ENCODE measurements at places on chromosomes 7 and 10.

- no peak for DNase-seq
Observed at GRCh38 chr7:148973256-148973655, 55.0 kb downstream of the PDIA4 start.

DNA sequence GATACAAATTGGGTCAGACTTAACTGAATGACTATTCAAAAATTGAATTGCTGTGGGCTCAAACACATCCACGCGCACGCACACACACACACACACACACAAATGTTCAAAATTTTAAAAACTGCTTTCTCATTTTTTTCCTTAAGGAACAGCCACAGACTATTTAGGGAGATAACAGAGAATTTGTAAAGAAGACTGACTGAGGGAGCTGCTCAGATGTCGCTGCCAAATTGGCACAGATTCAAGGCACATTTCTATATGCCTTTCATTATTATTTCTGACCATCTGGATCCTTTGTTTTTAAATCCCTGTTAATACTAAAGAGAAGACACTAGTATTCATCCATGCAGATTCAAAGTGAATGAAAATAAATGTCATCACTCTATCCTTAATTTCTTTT, 154.8 kb downstream of the DGKB start:
- no peak for DNase-seq

GRCh38 chr10:110067960-110068770, 60.4 kb downstream of the ADD3 start:
- DNase-seq, result no peak

GRCh38 chr10:110415809-110416208, 81.9 kb upstream of the DUSP5 start:
- no peak for DNase-seq

DNA sequence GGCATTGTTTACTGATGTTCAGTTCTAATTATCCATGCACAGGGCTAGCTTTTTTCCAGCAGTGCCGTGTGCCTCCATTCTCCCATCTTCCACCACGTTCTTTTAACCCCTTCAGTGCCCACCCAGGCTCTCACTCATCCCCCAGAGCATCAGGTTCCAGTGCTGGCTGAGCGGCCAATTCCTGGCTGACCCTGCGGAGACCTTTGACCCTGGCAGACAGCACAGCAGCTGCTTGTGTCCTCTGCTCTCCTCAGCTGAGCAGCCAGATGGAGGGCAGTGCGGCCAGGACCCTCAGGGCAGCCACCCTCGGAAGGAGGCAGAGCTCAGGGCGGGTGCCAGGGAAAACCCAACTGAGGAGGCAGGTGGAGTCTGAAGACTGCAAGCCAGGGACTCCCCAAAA, 48.4 kb downstream of the ZNF503 start:
- no peak for DNase-seq

DNA sequence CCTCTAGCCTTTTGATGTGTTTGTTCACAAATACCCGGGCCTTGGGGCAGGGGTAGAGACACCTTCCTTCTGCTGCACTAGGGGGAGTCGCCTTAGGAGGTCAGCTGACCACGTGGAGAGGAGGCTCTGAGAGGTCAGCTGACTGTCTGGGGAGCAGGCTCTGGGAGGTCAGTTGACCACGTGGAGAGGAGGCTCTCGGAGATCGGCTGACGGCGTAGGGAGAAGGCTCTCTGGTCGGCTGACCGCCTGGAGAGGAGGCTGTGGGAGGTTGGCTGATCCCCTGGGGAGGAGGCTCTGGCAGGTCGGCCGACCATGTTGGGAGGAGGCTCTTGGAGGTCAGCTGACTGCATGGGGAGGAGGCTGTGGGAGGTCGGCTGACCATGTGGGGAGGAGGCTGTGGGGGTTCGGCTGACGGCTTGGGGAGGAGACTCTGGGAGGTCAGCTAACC, 59.6 kb upstream of the LYZL1 start:
- no peak for DNase-seq

DNA sequence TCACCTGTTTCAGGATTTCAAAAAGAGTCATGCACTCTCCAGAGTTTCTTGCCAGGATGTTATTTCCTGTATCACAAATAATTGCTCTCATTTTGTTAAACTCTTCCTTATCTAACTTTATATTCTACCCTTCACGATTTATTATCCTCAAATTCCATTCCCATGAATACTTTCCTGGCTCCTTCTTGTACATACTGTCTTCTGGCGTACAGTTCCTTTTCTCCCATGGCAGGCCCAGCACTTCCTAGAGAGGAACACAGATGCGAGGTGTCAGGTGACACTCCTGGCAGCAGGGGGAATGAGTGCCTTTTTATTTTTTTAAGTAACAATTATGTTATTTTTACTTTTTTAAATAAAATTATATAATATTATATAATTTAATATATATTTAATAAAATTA, 411.9 kb downstream of the TFEC start:
- DNase-seq, result no peak

DNA sequence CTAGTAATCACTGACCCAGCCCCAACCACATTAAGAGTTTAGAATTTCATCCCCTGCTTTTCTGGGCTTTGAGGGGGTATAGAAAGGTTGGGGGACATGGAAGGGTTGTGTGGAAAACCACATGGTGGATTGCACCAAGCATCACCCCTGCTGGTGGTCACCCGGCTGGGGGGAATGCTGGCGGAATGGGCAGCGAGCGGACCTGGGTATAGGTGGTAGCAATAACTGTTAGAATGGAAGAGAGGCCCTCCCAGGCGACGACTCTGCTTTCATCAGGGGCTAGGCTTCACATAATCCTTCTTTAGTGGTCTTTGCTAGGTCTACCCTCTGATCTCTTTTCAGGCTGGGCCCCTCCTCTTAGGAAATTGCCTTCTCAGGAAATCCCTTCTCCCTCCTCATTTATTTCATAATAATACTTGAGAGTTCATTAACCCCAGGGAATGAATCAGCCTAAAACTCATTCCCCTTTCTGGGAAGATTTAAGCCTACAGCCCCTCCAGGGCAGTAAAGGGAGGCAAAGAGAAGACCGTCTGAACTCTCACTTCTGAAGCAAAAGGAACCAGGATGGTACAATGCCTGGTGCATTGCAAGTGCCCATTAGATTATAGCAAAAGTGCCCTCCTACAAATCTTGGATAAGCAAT, 90.7 kb upstream of the LEP start:
- DNase-seq, result no peak

DNA sequence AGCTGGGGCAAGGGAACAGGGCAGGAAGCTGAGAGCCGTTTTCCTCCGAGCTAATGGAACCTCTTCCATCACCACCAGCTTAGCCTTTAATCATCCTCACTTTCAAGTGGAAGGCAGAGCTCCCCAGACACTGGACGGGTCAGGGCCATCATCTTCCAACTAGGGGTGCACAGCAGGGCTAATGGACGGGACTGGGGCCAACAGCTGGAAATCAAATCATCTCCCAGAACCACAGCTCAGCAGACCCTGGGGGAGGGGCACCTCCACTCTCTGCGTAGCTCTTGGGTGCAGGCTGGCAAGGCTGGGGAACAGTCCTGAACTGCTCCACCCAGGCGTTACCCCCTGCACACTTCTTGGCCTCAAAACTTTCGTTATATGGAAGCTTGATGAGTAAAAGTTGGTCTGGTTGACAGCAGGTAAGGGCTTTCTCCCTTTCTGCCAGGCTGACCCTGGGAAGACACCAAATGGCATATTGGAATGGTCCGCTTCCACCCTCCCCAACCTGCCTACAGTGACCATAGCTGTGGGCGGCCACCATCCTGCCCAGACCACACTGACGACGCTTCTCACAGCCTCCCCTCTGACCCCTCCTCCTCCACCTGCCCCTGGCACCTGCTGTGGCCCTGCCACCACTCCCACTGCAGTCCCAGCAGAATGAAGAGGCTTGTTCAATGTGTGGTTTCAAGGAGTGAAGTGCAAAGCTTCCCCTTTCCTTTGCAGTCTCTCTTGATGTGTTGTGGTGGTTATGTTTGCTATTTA, 51.7 kb upstream of the RET start:
- no peak for DNase-seq

- DNase-seq, result no peak
Observed at GRCh38 chr7:131071786-131072504, 255.7 kb upstream of the MKLN1 start.

DNA sequence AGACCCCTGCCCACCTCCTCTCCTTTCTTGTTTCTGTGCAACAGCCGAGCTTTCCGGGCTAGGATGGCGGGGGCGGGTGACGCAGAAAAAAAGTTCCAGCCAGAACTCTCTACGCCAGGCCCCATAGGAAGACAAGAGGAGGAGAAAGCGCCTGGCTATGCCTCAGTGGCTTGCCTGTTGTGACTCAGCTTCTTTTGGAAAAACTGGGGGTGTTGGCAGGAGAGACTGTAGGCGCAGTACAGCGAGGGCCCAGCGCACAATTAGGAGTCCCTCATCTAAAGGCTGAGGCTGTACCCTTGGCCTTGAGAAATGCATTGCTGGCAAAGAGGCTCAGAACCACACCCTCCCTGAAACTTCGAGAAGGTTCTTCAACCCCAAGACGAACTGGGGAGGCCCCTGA, 28.0 kb upstream of the KPNA7 start:
- no peak for DNase-seq

DNA sequence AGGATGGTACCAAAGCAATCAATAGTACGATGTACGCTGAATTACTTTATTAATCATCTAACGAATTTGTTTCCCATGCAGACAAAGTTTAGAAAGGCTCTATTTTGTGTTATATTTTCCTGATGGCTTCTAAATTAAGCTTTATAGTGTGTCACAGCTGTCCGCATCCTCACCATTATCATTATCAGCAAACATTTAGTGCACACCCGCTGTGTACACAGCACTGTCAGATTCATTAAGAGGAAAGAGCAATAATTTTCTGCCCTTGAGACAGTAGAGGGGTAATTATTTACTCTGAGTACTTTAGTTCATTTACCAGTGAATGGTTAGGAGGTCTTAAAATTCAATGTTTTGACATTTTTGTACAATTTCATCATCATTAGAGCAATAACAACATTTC, 233.3 kb upstream of the PTPRZ1 start:
- DNase-seq, result no peak
